ENCODE measurements at places on chromosomes 16 and 17. TPM values are rescaled to one million over a fixed set of nuclear protein-coding genes. Genes with fewer than 3 reads are reported as not detected.

DNA sequence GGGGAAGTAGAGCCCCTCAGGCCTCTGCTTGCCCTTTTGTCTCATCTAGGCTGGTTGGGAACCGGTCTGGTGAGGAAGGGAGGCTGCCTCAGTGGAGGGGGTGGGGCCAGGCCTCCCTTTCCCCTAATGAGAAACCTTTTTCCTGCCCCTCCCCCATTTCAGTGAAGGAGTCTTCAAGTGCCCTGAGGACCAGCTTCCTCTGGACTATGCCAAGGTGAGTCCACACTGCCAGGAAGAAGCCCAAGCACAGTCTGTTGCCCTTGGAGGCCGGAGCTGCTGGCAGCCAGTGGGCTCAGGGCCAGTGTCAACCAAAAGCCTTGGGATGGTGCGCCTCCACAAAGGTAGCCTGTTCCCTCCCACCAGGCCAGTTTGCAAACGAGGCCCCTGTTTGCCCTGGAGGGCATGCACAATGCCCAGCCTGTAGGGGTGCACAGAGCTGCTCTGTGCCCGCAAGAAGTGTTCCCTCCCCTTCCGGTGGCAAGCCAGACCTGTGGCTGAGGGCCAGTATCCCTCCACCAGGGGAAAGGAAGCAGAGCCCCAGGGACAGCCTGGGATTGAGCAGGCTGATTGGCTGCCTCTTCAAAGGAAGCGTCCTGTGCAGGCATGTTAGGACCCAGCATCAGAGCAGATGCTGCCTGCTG, 3.4 kb downstream of the TRAF4 start:
- DNase-seq: no peak

- DNase-seq: no peak
These were observed 54.0 kb downstream of the COTL1 start for GRCh38 chr16:84563786-84564420.

CD300LG gene
- total RNA-seq: not detected

DNA sequence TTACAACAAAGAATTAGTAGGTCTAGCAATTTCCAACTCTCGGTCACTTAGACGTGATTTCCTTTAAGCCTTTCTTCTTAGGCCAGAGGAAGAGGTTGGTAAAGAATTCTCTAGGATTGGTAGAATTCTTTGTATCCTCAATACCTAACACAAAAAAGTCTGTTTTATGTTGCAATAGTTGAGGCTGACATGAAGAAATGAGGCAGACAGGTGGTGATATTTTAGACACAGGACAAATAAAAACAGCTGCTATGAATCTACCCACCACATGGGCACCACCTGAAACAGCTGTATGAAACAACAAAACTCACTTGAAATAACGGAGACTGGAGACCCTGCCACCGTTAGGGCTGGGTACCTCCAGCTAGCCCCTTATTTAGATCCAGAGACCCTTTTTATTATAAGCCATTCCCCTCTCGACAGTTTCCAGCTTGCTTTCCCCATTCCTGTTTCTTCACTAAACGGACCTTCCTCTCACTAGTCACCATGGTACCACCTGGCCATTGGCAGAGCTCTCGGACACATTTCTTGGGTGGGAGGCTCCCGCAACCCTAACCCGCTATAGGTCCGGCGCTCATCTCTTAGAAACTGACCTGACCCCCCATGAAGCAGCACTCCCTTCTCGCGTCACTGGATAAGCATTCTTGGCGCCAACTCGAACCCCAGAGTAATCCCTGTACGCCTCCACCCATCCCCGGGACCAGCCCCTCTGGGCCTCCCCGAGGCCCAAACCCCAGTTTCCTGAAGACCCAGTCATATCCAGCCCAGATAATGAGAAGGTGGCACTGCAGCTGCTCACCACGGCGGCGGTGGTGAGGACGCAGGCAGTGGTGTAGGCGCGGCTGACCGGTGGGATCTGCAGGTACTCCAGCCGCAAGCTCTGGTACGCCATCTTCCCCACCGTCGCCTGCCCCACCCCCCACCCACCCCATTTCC, at the start of gene DERL2:
DERL2 (minus strand) TSS at position 909 of the 936 bp plus-strand sequence; CDS start at position 892, 17 bp downstream.
- no peak for DNase-seq

GRCh38 chr17:73324711-73325526, 13.1 kb upstream of the CDC42EP4 start:
- no peak for DNase-seq

- DNase-seq: no peak
These were observed 27.9 kb downstream of the KATNB1 start for GRCh38 chr16:57763285-57764005.

- peak; percentile 35 for DNase-seq
These were observed 30.3 kb downstream of the CHD9NB start for GRCh38 chr16:53022374-53022773.

GRCh38 chr17:40219594-40220338, 662 bp downstream of the WIPF2 start:
- DNase-seq: peak; percentile 51

NOG gene
- 3.4 TPM for total RNA-seq

RNF157 gene
- 24.0 TPM for total RNA-seq

KRTAP2-1 gene
- not detected for total RNA-seq

RND2 gene
- total RNA-seq: 0.16 TPM

- peak; percentile 60 for DNase-seq
These were observed 520 bp downstream of the JPT2 start for GRCh38 chr16:1678500-1679098.

PDILT gene
- total RNA-seq: not detected

TBC1D3E gene
- total RNA-seq: not detected

DNA sequence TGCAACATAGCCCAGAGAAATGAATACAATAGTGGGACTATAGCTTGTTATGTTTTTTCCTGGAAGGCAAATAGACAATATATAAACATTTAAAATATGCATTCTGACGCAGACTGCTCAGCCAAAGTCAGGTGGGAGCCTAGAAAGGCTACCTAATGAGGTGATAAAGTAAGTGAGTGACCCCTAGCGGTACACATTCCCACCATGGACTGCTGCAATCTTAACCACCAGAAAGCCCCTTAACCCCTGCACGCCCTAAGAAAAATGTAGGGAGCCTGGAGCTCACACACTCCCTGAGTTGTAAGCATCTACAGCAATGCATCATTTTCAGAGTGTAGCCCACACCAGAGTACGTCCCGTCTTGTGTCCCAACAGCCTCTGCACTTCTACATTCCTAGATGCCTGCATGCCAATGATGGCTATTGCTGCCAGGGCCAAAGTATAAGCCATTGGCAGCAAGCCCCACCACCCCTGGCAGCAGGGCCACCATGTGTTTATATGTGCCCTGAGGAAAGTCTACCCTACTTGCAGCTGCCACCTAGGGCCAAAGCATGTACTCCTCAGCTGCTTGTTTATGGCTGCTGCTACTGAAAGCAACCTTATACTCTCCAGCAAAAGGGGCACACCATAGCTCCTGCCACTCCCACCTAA, 127.6 kb downstream of the KIF2B start:
- no peak for DNase-seq

GRCh38 chr16:73915140-73915539, 381.5 kb upstream of the PSMD7 start:
- DNase-seq: no peak

- DNase-seq: peak; percentile 66
These were observed 9.1 kb downstream of the TMEM208 start for GRCh38 chr16:67235816-67236562.

MFAP4 gene
- total RNA-seq: not detected

DNA sequence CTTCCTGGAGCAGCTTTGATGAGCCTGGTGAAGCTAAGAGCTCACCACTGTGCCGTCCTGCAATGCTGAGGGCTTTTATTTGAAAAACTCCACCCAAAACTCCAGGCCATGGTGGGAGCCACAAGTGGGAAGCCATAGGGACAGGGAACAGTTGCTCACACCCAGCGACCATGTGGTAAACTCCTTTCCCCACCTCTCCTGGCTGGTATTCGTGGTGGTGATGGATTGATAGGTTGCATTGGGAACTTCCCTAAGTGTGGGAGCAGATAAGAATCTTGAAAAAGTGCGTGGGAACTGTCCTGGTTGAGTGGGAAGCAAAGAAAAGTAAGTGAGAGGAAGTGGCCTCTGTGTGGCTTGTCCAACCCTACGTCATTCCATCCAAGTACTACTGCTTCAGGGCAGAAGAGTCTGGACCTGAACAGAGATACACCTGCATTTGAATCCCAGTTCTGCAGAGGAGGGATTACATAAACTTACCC, at the start of gene CCL1:
CCL1 (minus strand) TSS at position 51 of the 479 bp plus-strand sequence. CDS start 72 bp downstream, outside the sequence.
- no peak for DNase-seq

GRCh38 chr17:29475891-29476290, 85.7 kb downstream of the TAOK1 start:
- DNase-seq: no peak

All from activated CD4-positive, alpha-beta T cell treated with anti-CD3 and anti-CD28 coated beads for 36 hours (primary cell).